ENCODE measurements at places on chromosomes 16 and 17. TPM values are rescaled to one million over a fixed set of nuclear protein-coding genes. Genes with fewer than 3 reads are reported as not detected.

Gene ENPP7
- total RNA-seq: not detected

Gene LRRC37A
- 0.46 TPM for total RNA-seq

Gene SOX9
- total RNA-seq: 0.65 TPM

Gene SOX15
- total RNA-seq: 0.18 TPM

Gene AIPL1
- total RNA-seq: not detected

All from smooth muscle cell of bladder (primary cell).